ENCODE measurements at places on chromosomes 5 and 9.

- DNase-seq: no peak
Measured at GRCh38 chr9:100087218-100087617, 11.6 kb downstream of the ERP44 start.

- no peak for DNase-seq
Measured at GRCh38 chr5:54206580-54207229, 103.7 kb downstream of the ARL15 start.

GRCh38 chr5:78295035-78295961, 800 bp upstream of the AP3B1 start:
- DNase-seq: no peak

- no peak for DNase-seq
Measured at GRCh38 chr9:6942406-6942805, 184.6 kb downstream of the KDM4C start.

- no peak for DNase-seq
Measured at GRCh38 chr9:92094655-92095054, 20.6 kb downstream of the SPTLC1 start.

- DNase-seq: no peak
Measured at GRCh38 chr5:35404701-35405100, 174.4 kb upstream of the PRLR start.

DNA sequence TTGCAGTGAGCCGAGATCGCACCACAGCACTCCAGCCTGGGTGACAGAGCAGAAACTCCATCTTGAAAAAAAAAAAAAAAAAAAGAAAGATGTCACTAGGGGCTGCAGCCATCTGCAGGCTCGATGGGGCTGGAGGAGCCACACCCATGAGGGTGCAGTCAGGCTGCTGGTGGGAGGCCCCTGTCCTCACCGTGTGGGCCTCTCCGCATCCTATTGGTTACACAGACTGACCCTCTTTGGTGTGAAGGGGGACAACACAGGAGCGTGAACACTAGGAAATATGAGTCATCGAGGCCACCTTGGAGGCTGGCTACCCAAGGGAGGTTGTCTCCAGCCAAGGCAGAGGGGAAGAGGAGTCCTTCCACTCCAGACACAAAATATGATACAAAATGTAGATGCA, 14.0 kb upstream of the FAM193B start:
- no peak for DNase-seq

- no peak for DNase-seq
Measured at GRCh38 chr5:76547242-76547890, 75.8 kb downstream of the F2RL2 start.

GRCh38 chr5:150263801-150264621, 25.6 kb downstream of the CAMK2A start:
- DNase-seq: no peak

DNA sequence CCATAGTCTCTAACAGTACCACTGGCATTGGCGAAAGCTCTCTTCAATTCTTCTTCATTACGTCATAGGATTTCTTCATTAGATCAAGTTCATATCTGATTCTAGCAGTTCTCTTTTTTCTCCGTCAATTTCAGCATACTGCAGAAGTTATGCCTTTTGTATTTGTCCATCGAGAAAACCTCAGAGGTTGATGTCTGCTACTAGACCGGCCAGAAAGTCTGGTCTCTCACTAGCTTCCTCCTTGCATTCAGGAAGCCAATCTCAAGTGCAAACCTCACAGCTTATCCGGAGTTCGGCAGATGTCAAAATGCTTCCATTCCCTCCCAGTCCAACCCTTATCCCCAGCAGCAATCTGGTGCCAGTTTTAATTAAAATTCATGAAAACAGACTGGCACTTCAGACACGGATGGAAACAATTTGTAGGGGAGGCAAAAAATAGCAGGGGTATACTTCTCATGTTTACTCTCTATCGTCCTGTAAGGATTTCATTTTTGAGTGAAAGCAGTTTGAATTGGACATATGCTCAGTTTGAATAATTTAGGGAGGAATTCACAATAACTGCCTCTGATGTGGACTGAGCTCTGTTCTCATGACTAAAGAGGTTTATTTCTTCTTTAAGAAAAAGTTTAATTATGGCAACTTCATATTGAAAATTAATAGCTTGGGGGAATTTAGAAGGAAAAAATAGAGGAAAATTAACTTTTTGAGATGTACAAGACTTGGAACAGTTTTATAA, 56.4 kb upstream of the TMC1 start:
- no peak for DNase-seq

DNA sequence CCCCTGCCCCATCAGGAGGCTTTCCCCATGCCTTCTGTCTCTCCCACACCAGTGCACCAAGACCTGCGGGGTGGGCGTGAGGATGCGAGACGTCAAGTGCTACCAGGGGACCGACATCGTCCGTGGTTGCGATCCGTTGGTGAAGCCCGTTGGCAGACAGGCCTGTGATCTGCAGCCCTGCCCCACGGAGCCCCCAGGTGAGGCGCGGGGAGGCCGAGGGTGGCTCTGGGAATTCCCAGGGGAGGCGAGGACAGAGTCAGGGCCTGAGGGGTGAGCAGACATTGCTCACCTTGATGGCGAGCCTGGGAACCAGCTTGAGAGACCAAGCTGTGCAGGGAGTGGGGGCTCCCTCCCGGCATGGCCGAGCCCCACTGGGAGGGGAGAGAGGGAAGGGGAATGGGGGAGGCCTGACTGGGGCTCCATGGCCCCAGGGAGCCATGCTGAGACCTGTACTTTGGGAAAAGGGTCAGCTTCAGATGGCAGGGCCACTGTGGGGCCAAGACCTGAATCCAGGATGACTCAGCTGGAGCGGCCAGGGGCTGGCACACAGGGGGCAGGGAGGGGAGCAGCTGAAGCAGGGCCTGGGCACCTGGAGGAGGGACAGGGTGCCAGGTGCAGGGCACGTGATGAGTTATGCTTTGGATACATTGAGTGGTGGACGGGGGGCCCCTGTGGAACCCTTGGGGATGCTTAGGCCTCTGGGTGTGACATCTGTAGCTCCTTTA, 35.2 kb downstream of the FAM163B start:
- DNase-seq: no peak

- DNase-seq: no peak
Measured at GRCh38 chr5:43000111-43000840, 39.8 kb downstream of the ANXA2R start.

GRCh38 chr5:32331217-32331934, 18.6 kb upstream of the MTMR12 start:
- no peak for DNase-seq

GRCh38 chr9:91208837-91209236, 152.9 kb downstream of the AUH start:
- no peak for DNase-seq

DNA sequence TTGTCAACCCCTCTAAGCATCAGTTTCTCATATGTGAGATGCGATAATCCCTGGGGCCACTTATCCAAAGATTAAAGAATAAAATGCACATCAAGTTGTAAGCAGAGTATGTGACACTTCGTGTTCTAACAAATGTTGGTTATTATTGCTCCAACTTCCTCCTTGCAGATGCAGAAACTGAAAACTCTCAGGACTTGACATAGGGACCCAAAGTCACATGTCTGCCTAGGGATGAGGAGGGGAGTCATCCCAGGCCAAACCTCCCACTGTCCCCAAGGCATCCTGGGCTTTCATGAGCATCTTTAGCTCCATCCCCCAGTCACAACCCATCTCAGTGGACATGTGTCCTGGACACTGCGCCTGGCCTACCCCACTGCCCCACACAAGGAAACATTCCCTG, 27.5 kb upstream of the SYK start:
- no peak for DNase-seq

DNA sequence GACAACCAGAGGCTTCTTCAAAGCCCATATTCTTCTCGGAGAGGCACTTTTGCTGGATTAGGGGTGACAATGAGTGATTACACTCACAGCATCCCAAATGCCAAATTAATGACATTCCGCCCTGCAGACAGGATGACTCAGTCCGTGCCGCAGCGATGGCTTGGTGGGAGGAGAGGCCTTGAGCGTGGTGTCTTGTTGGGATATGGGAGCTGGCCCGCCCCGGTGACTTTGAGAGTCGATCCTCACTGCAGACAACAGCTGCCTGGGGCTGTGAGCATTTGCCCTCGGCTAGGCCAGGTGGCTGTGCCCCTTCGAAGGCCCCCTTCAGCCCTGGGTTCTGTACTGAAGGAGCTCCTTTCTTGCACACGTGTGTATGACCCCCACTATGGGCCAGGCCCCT, 29.8 kb downstream of the OLFM1 start:
- no peak for DNase-seq

- DNase-seq: no peak
Measured at GRCh38 chr9:134435550-134436378, 109.5 kb downstream of the RXRA start.

DNA sequence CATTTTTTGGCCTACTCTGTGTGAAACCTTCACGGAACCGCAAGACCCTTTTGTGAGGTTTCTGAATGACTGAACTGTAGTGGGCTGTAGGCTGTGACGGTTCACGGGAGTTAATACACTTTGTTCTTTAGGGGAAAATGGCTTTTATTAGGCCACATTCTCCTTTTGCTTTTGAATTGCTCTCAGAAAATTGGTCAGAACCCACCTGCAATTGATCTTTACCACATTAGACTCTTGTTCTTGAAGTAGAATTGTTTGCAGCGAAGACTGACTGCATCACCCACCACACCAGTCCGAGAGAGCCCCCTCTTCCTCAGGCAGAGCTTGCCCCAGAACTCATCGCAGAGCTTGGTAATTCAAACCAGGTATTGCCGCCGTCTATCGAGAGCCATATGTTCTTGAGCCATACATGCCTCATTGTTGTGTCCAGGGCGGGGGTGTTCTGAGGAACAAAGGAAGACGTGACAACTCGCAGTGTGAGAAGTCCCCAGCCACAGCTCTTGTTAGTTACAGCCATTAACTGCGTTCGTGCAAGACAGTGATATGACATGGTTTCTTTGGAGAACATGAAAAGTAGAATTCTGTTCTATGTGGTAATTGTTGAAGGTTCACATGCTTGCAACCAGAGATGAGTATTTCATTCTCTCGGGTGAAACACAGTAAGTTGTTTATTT, 166.4 kb upstream of the OTULINL start:
- no peak for DNase-seq
